NCI-H1092 (cell line): ENCODE measurements at places on chromosomes 1 and 21.

DNA sequence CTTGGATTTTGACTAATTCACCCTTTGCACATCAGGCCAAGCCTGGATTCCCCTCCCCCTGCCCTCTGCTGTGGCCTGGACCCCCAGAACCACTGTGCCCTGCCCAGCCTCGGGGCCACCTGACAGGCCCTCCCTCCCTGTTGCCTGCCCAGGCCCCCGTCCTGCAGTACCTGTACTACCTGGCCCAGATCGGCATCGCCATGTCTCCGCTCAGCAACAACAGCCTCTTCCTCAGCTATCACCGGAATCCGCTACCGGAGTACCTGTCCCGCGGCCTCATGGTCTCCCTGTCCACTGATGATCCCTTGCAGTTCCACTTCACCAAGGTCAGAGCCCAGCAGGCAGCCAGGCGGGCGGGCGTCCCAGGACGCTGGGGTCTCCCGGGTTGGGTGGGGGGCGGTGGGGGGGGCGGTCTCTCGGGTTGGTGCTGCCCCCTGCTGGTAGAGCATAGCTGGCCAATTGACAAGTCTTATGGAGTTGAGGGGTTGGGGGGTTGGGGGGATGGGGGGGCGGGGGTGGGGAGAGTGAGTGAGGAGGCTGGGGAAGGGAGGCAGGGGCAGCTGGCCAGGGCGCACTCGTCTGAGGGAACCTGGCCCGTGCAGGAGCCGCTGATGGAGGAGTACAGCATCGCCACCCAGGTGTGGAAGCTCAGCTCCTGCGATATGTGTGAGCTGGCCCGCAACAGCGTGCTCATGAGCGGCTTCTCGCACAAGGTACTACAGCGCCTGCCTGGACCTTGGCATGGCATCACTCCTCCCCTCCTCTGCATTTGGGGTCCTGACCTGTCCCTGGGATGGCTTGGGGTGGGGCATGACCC is 10.7 kb downstream of the AMPD2 start:
- DNase-seq, result no peak

GRCh38 chr1:19622204-19622603 is 21.9 kb upstream of the NBL1 start:
- no peak for DNase-seq

GRCh38 chr1:167502192-167502551 is 16.2 kb downstream of the CD247 start:
- no peak for DNase-seq

DNA sequence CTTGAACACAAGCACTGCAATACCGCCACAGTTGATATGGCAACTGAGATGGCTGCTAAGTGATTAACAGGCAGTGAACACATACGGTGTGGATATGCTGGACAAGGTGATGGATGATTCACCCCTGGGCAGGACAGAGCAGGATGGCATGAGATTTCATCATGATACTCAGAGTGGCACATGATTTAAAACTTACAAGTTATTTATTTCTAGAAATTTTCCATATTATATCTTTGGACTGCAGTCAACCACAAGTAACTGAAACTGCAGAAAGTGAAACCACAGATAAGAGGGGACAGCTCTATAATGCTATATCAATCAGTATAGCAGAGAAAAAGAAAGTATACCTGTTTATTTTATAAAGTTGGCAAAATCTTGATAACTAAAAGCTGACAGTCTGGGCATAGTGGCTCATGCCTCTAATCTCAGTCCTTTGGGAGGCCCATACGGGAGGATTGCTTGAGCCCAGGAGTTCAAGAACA is 47.9 kb downstream of the PHACTR4 start:
- DNase-seq, result no peak

- DNase-seq, result no peak
Observed at GRCh38 chr1:167627615-167627864, 2.5 kb upstream of the RCSD1 start.
